Skeletal muscle cell (primary cell): ENCODE measurements at places on chromosomes 1 and 21.

- no peak for DNase-seq
These were observed 25.4 kb downstream of the MX2 start for GRCh38 chr21:41387042-41387819.

DNA sequence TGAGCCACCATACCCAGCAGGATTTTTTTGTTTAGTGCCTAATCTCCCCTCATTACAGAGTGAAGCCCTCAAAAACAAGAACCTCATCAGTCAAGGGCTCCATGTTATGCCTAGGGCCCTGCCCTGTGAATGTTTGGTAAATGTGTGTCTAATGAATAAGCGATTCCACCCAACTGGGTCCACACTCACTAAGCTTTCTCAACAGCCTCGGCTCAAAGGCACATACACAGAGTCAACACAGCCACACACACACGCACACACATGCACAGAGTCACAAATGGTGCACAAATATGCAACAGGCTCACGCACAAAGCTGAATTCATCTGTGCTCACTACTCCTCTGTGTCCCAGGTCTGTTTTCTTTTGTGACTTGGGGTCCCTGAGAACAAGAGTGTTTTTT lies 11.7 kb upstream of the SYNC start:
- DNase-seq = no peak

- no peak for DNase-seq
These were observed 32.0 kb upstream of the CD2 start for GRCh38 chr1:116722016-116722838.

- DNase-seq = no peak
These were observed 46.7 kb upstream of the MTR start for GRCh38 chr1:236748268-236748870.

DNA sequence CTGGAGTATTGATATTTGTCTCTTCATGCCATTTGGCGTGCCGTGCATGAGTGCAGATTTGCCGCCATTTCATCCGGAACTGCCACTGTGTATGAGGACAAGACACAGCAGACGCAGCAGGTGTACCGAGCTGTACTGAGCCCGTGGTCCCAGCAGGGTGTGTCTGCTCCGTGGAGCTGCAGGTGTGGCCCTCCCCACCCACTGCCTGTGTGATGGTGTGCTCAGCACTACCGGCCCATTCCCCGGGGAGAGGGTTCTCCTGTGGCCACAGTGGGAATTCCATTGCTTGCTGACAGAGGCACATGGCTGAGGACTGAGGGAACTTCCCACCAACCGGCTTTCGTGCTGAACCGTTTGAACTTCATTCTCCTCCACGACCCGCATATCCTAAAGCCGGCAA lies 34.3 kb upstream of the COL6A1 start:
- DNase-seq = no peak

DNA sequence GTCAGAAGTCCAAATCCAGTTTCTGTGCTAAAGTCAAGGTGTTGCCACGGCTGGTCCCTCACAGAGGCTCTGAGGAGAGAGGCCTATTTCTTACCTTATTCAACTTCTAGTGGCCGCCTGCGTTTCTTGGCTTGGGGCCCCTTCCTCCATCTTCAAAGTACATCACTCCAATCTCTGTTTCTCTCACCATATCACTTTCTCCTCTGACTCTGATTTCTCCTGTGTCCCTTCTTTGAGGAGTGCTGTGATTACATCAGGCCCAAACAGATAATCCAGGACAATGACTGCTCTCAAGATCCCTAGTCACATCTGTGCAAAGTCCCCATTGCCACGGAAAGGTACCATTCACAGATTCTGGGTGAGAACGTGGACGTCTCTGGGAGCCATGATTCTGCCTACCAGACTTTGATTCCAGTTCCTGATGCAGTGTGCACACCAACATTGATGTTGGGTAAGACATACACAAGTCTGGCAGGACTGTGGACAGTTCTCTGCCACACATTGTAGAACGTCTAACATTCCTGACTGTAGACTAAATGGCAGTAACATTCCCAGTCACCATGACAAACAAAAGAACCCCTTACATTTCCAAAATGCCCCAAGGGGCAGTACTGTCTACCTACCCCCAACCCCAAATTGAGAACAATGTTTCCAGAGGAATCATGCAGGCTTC lies 43.0 kb upstream of the ITPKB start:
- no peak for DNase-seq

DNA sequence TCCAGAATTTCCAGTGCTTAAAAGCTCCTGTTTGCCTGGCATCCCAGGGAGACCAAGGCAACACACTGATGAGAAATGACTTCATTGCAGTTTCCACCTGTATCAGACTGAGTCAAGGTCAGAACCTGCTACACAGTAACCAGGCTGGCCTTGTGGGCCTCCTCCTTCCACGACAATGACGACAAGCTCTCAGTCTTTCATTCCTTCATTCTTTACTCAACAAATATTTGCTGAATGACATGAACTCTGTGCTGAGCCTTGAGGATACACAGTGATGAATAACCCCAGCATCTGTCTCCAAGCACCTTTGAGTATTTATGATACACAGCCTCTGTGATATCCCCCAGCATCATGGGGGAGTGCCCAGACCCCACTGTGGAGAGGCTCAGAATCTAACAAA lies 8.9 kb upstream of the LCE5A start:
- no peak for DNase-seq

GRCh38 chr1:174744886-174745285 lies 254.9 kb upstream of the CACYBP start:
- DNase-seq = no peak

GRCh38 chr1:66633159-66633558 lies 99.2 kb downstream of the SGIP1 start:
- DNase-seq = no peak

GRCh38 chr21:28975397-28975796 lies 17.3 kb downstream of the LTN1 start:
- no peak for DNase-seq

- no peak for DNase-seq
These were observed 453 bp downstream of the TFF3 start for GRCh38 chr21:42314616-42315295.

DNA sequence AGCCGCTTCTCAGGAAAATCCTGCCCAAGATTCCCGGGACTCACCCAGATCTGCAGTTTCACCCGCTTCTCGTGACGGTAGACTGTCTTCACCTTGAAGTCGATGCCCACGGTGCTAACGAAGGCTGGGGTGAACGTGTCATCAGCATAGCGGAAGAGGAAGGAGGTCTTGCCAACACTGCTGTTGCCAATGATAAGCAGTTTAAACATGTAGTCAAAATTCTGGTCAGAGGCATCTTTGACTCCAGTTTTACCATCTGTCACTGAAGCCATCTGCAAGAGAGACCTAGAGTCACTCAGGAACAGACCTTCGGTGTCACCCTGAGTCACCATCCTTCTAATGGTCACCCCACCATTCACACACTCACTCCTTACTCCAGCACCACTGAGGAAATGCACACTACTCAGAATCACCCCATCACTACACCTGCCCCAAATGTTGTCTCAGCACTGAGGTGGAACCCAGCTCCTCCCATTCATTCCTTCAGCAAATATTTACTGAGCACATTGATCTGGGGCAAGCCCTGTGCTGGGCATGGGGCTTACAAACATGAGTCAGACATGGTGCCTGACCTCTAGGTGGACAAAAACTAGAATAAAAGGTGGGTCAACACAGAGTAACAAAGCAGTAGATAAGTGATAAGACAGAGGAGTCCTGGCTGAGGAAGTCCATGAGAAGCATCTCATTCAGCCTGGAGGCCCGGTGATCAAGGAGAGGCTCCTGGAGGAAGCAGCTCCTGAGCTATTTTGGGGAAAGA lies 13.5 kb downstream of the RAB3B start:
- DNase-seq = no peak

GRCh38 chr21:17512253-17513213 lies at the start of gene CXADR:
CXADR (plus strand) TSS chr21:17513043; CDS start chr21:17513130, 87 bp downstream.
- DNase-seq = no peak

DNA sequence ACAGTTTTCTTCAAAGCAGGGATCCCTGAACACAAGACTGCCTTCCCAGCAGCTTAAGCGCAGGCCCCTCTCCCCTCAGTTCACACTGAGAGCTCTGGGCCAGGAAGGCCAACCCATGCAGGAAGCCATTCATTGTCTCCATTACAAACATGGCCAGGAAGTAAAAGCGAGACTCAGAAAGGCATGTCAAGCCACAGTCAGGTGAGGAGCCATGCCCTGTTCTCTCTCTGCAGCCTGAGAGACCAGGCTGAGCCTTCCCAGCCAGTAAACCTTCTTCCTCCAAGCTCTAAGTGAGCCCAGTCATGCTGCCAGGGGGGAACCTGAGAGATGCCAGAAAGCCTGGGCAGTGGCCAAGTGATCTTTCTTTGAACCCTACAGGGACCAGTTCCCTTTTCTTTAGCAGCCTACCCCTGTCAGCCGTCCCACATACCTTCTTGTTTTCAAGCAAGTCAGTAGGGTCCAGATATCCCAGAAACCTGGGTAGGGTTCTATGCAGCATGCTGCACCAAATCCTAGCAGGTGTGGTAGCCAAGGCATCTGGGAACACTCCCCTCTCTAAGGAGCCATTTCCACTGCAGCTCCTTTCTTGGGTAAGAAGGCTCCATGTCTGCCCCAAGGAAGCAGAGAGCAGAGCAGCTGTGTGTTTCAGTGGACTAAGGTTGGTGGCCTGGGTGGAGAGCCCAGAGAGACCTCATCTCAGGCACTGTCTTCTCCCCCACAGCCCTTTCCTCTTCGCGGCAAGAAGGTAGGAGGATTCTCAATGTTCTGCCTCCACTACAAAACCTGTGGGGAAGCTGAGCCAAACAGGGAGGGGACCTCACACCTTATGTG lies 977 bp downstream of the TRAF3IP3 start:
- DNase-seq = no peak

GRCh38 chr1:238404481-238404880 lies 513.8 kb upstream of the ZP4 start:
- DNase-seq = no peak

GRCh38 chr1:70415882-70416281 lies 4.8 kb downstream of the CTH start:
- DNase-seq = no peak

DNA sequence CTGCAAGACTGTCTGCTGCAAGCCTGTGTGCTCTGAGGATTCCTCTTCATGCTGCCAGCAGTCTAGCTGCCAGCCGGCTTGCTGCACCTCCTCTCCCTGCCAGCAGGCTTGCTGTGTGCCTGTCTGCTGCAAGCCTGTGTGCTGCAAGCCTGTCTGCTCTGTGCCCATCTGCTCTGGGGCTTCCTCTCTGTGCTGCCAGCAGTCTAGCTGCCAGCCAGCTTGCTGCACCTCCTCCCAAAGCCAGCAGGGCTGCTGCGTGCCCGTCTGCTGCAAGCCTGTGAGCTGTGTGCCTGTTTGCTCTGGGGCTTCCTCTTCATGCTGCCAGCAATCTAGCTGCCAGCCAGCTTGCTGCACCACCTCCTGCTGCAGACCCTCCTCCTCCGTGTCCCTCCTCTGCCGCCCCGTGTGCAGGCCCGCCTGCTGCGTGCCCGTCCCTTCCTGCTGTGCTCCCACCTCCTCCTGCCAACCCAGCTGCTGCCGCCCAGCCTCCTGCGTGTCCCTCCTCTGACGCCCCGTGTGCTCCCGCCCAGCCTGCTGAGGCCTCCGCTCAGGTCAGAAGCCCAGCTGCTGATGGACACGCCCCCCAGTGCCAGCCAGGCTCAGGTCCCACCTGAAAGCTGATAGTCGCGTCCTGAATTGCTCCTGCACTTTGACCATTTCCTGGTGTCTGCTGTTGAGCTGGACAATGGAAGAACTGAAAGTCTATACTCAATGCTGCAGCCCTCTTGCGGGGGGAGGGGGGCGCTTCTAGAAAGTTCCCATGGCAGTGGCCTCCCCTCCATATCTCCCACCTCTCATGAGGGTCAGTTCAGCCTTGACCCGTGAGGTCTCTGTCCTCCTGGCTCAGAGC lies 1.2 kb downstream of the KRTAP10-4 start:
- DNase-seq = no peak

DNA sequence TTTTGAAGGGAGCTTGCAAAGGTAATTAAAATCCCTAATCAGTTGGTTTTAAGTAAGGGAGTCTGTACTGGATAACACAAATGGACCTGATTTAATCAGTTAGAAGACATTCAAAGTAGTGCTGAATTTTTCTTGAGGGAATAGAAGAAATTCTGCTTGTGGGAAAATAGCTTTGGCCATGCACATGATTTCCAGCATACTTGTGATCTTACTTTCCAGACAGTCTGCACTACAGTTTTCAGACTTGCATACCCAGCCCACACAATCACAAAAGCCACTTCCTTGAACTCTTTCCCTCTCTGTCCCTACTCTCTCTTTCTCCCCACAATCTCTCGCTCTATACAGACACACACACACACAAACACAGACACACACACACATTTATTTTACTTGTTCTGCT lies 852.1 kb downstream of the PLA2G4A start:
- DNase-seq = peak; percentile 70

DNA sequence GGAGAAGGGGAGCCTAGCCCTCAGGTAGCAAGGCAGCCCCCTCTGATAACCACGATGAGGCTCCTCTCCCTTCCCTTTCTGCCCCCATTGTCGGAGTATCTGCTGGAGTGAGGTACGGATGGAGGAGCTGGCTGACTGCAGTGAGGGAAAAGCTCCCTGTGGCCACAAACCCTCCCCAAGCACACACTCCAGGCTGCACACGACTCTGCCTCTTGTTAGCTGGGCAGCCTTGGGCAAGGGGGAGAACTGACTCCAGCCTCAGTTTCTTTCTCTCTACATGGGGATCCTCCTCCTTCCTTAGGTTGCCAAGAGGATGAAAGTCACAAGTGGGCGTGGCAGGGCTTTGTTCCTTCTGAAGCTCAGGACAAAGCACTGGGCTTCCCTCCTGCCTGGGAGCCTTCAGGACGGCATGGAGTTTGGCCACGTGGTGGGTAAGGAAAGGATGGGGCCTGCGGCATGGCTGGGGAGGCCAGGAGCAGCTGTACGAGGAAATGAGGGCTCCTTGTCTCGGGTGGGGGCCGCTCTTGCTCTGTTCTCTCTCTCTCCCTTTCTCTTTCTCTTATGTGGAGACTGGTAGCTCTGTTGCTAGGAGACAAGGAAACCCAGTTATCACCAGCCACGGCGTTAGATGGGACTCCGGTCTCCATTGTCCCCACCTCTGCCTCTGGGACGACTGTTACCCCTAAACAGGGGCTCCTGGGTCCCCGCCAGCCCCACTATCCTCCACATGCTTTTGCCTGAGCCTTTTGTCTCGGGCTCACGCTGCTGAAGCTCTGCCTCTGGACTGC lies 39.7 kb downstream of the LRP8 start:
- no peak for DNase-seq
